ENCODE measurements at places on chromosomes 13 and 19. TPM values are rescaled to one million over a fixed set of nuclear protein-coding genes. Genes with fewer than 3 reads are reported as not detected.

Gene POSTN
- total RNA-seq, result not detected

Gene ELANE
- total RNA-seq, result 0.16 TPM

Gene S1PR4
- total RNA-seq, result not detected

Gene ZGLP1
- 1.1 TPM for total RNA-seq

Gene CCDC8
- total RNA-seq, result not detected

Gene MYBPC2
- not detected for total RNA-seq

Gene PRODH2
- 0.38 TPM for total RNA-seq

Gene CCDC194
- not detected for total RNA-seq

Gene GPC5
- total RNA-seq, result not detected

Gene FBXO46
- total RNA-seq, result 7.7 TPM

Gene ZNF791
- total RNA-seq, result 4.8 TPM

Gene ZNF440
- total RNA-seq, result not detected

Gene ZNF628
- 6.9 TPM for total RNA-seq

Gene NAPA
- total RNA-seq, result 111 TPM

Gene GPR12
- total RNA-seq, result not detected

Gene FFAR2
- total RNA-seq, result not detected

Gene FFAR1
- total RNA-seq, result not detected

Gene DNAJC15
- total RNA-seq, result 0.11 TPM

Gene PLA2G4C
- 11.0 TPM for total RNA-seq

Gene FGF9
- not detected for total RNA-seq

Data from A549 treated with ZK216348 at 1 μM for 4 hours (cell line).